ENCODE measurements at places on chromosomes 1 and 21.

DNA sequence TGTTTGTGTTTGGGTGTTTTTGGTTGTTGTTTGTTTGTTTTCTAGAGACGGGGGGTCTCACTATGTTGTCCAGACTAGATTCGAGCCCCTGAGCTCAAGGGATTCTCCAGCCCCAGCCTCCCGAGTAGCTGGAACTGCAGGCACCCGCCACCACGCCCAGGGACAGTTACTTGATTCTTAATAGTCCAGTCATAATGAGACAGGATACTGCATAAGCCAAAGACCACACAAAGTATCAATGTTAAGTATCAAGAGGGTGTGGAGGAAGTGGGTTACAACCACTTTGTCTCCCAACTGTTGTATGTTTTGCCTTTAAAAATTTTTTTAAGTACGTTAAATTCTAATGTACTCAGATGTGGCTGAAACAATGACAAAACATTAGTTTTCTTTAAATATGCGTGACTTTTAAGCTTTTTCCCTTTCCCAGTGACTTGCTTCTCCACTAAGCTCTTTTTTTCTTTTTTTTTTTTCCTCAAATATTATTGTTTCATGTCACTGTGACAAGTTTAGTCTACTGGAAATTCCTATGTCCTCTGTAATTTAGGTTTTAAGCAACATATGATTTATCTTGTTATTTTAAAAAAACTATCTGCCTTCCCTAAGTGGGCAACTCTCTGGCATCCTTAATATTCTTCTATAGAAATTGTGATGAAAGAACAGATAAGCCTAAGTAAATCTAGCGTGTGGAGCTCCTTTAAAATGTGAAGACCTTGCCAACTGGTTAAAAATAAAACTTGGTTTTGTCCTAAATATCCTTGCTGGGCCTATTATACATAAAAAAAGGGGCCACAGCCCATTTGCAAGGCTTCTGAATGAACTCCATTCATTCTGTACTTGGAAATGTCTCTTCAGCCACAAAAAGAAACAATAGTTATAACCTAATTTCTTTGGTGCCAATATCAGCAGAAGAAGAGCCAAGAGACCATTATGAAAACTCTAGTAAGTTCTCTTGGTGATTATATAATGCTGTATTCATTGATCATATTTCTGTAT lies 56.2 kb upstream of the DPH5 start:
- DNase-seq = no peak

GRCh38 chr21:29958551-29958950 lies 18.8 kb upstream of the GRIK1 start:
- DNase-seq = no peak

GRCh38 chr1:17209430-17209829 lies 4.5 kb downstream of the PADI1 start:
- no peak for DNase-seq

GRCh38 chr1:1240822-1241587 lies 5.5 kb downstream of the C1QTNF12 start:
- no peak for DNase-seq

GRCh38 chr1:154495496-154496273 lies 6.3 kb upstream of the TDRD10 start:
- no peak for DNase-seq

DNA sequence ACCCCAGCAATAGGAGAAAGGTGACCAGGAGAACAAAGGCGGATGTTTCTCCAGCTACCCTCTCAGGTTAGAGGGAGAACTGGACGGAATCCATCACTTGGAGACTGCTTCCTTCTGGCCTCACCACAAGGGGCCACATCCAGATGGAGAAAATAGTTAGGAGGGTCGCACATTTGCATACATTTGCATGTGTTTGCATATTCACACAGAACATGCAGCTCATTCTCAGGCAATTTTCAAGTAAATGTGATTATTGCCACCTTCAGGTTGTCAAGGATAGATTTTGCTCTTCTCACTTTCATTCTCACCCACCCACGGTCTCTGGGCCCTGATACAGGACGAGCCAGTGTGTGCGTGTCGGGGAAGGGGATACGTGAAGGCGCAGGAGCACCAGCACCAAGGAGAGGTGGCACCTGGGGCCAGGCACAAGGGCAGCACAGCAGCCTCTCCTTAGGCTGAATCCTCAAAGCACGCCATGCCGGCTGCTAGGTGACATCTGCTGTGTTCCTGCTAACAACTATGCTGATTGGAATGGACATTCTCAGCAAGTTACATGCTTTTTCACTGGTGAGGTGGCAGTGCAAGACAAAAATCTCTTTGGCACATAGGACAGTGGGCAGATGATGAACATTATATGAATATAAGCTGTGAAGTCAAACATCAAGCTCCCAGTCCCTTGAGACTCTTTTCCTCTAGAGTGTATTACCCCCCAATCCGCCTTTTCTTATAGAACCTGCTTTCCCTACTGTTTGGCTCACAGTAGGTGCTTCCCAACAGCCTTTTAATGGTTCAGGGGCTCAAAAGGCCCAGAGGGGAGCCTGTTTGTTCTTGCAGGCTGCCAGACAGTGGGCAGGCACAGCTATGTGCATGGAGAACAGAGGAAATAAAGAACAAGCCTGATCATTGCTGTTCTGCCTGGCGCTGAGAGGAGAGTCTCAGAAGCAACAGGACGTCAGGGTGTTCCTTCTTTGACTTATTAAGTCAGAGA lies 14.3 kb downstream of the ACKR1 start:
- no peak for DNase-seq

GRCh38 chr1:205373798-205374175 lies 17.1 kb upstream of the KLHDC8A start:
- no peak for DNase-seq

GRCh38 chr1:109979489-109980091 lies 5.0 kb upstream of the AHCYL1 start:
- DNase-seq = no peak

GRCh38 chr1:20739225-20739624 lies 6.7 kb upstream of the SH2D5 start:
- DNase-seq = no peak

- no peak for DNase-seq
These were observed 18.6 kb downstream of the TMEM81 start for GRCh38 chr1:205065666-205066065.

GRCh38 chr1:201741763-201742342 lies 87.1 kb upstream of the IPO9 start:
- no peak for DNase-seq

- no peak for DNase-seq
These were observed 1.6 kb upstream of the TAS1R2 start for GRCh38 chr1:18861082-18861481.

DNA sequence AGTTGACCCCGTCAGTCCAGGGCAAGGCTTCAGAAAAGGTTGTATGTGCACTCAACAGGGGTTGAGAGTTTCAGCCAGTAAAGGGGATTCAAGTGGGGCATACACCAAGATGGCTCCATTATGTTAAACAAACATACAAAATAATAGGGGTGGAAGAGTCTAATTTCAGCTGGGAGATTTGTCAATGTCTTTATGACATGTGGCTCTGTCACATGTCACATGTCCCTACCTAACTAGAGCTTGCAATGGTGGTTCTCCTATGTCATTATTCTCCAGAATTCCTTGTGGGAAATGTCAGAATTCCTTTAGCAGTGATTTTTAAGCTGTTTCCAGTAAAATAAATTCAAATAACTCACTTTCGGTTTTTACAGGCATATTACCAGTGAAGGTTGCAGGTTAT lies 392.0 kb upstream of the ADGRL4 start:
- no peak for DNase-seq

- DNase-seq = no peak
These were observed 1.3 kb downstream of the CELSR2 start for GRCh38 chr1:109250454-109251276.

- DNase-seq = no peak
These were observed 513 bp downstream of the GTF2B start for GRCh38 chr1:88890791-88891317.

- no peak for DNase-seq
These were observed 16.6 kb upstream of the DR1 start for GRCh38 chr1:93328809-93329760.

DNA sequence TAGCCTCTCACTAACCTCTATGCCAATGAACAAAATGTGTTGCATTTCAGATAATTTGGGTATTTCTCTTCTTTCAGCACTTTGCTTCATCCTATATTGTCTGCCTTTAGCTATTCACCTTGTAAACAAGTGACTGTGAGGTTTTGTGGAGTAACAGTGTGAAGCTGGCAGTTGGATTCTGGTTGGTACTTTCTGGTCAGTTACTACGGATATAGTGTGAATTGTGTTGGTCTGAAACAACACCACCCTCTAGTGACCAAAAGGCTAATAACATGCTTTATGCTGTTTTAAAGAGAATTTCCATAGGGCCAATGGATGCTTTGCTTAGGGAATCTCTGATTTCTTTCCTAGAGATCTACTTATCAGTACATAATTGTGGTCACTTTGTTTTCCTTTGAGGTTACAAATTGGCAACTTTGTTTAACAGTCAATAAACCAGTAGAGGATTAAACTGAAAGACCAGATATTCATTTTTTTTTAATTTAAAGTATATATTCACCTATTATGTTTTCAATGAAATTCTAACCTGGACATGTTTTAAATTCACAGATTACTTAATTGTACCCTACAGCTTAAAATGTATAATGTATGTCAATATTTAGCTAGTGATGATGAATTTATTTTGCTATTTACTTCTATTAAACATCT lies 2.5 kb upstream of the PTGER3 start:
- no peak for DNase-seq

GRCh38 chr1:228457017-228457395 lies 30.2 kb upstream of the RNF187 start:
- DNase-seq = no peak

DNA sequence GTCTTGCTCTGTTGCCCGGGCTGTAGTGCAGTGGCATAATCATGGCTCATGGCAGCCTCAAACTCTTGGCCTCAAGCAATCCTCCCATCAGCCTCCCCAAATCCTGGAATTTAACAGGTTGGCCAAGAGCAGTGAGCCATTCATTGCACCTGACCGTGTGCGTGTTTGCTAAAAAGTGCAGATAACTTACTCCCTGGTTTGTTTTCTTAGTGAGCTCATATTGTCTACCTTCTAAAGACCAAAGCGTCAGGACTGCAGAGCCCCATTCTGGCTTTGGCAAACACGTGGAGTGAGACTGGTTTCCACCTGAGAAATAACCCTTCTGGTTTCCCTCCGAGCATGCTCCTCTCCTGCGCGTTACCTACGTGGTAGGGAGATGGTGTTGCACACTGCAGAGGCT lies 32.2 kb upstream of the CA6 start:
- no peak for DNase-seq

GRCh38 chr21:45366931-45367401 lies 38.0 kb upstream of the COL18A1 start:
- no peak for DNase-seq

GRCh38 chr1:200179781-200180160 lies 152.3 kb downstream of the NR5A2 start:
- no peak for DNase-seq

- DNase-seq = no peak
These were observed 189.9 kb upstream of the AJAP1 start for GRCh38 chr1:4464478-4464877.

DNA sequence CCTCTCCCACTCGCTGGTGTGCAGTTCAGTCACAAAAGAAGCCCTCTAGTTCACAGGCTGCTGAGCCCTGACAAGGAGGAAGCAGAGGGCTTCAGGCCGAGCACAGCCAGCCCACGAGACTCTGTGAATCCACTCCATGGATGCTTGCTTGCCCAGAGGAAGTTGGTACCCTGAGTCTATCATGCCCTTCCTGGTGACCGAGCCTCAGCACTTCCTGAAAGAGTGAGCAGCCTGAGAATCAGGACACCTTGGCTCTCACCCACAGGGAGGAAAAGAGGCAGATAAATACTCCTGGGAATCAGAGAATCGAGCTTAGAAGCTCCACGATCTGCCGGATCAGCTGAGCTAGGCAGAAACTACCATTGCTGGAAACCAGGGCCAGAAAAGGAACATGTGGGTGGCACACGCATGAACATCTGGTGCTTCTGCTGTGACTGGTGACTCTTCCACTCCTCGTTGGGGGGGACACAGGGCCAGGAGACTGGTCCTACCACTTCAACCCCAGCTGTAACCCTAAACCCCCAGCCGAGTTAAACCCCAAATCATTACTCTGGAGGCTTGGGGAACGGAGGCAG lies 376.3 kb upstream of the CAMK1G start:
- DNase-seq = no peak

GRCh38 chr1:41919764-41920397 lies 1.2 kb upstream of the HIVEP3 start:
- DNase-seq = peak; percentile 53

GRCh38 chr1:225777058-225777582 lies 506 bp upstream of the SRP9 start:
- no peak for DNase-seq

- no peak for DNase-seq
These were observed 283.9 kb downstream of the DPYD start for GRCh38 chr1:97636941-97637340.

DNA sequence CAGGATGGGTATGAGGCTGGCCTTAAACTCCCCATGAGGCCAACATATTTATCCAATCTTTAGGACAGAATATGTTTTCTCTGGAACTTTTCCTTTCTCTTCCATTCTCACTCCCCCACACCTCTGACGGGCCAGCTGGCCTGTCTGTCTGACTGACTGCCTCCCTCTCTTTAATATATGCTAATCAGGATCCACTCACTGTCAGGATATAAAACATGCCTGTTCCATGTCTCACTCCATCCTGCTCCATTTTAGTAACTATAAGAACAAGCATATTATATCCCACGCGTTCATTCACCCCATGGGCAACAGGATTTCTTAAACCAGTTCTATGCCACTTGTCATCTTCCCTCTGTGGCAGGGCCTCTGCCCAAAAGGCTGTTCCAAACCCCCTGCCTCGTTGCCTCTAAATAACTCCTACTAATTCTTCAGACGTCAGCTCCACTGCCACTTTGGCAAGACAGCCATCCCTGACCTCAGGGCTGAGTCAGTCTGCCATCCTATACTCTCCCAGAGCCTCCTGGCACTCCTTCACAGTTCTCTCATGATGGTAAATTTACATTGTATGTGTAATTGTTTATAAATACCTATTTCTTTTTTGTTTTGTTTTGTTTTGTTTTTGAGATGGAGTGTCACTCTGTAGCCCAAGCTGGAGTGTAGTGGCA lies 84.3 kb upstream of the SPATA6 start:
- no peak for DNase-seq

DNA sequence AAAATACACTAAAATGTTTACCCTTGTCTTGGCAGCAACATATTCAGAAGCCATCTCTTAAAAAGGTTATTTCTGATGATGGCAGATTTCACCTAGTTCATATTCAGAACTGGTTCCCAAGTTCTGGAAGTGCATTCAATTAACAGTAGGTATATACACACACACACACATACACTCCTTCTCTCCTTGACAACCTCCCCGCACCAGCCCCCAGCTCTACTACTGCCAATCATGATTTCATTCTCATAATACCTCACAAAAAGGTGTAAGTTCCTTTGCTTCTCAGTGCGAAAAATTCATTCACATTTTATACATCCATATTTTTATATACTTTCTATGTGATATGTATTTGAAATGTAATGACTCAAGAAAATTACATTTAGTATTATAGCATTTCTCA lies 228.1 kb upstream of the ST6GALNAC5 start:
- no peak for DNase-seq

- no peak for DNase-seq
These were observed 117.3 kb upstream of the MARK1 start for GRCh38 chr1:220410611-220411010.

Data from stimulated activated CD4-positive, alpha-beta T cell treated with anti-CD3 and anti-CD28 coated beads, TNF-alpha, amount 100 ng/mL, for 1 hour (primary cell).